ENCODE measurements at places on chromosomes 2 and 18.

DNA sequence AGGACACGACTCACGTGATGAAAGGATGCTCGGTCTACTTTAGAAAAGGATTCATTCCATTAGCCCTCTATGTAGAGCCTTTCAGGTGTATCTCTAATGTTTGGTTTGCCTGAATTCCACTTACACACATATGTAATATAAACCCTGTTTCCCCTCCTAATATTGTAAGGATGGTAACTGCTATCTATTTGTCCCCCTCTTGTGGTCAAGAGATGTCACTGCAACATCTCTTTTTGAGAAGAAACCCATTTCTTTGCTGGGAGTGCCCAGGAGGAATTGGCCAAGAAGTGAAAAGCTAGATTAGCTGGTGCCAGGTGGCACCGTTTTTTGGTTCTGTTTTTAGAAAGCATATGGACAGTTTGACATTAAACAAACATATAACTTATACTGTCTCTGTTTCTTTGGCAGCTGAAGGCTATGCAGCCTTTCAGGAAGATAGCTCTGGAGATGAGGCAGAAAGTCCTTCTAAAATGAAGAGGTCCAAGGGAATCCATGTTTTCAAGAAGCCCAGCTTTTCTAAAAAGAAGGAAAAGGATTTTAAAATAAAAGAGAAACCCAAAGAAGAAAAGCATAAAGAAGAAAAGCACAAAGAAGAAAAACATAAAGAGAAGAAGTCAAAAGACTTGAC lies 41.2 kb downstream of the RALBP1 start:
- DNase-seq: peak; percentile 56

GRCh38 chr2:45625824-45626223 lies 14.8 kb upstream of the SRBD1 start:
- DNase-seq: no peak

GRCh38 chr2:84474176-84474575 lies 15.1 kb upstream of the SUCLG1 start:
- no peak for DNase-seq

GRCh38 chr2:61456746-61457420 lies 14.0 kb downstream of the USP34 start:
- DNase-seq: no peak

DNA sequence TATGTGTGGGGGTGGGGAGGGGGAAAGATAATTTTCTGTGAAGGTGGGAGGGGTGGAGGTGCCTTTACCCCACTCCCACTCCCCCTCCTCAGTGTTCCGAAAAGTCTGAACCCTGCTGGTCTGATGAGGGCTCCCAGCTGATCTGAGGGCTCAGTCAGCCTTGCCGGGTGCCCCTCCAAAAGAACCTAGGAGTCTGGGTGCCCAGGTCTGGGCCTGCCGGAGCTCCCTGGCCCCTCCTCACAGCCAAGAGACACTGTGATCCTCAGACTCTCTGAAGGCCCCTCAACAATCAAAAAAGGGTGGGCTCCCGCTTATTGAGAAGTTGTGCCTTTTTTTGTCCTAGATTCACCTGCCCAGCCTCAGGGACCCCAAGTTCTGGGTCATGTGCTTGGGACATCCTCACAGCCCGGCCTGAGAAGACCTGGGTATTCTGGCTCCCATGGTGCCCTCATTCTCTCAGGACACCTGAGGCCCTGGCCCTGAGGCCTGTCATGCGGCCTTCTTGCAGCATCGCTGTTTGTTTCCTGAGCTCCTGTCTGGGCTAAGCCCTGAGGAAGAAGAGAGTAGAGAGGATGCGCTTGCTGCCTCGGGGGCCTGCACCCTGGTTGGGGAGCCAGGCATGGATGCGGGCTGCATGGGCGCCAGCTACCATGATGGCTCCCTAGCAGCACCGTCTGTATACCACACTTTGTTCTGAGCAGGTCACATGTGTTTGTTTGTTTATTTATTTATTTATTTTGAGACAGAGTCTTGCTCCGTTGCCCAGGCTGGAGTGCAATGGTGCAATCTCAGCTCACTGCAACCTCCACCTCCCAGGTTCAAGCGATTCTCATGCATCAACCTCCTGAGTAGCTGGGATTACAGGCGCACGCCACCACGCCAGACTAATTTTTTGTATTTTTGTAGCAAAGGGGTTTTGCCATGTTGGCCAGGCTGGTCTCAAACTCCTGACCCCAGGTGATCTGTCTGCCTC lies 44.0 kb downstream of the SDC1 start:
- DNase-seq: no peak

DNA sequence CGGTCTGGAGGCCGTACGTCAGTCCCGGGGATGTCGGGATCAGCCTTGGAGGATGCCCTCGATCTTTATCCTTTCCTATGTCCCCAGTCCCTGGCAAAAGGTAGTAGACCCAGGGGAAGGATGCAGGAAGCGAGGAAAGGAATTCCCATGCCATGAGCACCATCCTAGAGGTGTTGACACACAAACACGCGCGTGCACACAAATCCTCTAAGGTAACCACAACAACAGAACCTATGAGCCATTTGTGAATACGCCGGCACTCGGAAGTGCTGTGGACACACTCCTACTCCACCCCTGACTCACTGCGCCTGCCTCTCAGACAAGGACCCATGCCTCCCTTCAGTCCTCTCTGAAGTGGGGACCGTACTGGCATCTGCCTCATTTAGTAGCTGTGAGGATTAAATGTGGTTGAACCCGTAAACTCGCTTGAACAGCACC lies 11.3 kb upstream of the MLPH start:
- DNase-seq: peak; percentile 37

GRCh38 chr2:176552501-176553135 lies 283.4 kb downstream of the MTX2 start:
- DNase-seq: no peak

GRCh38 chr2:181318504-181319280 lies 138.5 kb upstream of the ITGA4 start:
- DNase-seq: no peak

DNA sequence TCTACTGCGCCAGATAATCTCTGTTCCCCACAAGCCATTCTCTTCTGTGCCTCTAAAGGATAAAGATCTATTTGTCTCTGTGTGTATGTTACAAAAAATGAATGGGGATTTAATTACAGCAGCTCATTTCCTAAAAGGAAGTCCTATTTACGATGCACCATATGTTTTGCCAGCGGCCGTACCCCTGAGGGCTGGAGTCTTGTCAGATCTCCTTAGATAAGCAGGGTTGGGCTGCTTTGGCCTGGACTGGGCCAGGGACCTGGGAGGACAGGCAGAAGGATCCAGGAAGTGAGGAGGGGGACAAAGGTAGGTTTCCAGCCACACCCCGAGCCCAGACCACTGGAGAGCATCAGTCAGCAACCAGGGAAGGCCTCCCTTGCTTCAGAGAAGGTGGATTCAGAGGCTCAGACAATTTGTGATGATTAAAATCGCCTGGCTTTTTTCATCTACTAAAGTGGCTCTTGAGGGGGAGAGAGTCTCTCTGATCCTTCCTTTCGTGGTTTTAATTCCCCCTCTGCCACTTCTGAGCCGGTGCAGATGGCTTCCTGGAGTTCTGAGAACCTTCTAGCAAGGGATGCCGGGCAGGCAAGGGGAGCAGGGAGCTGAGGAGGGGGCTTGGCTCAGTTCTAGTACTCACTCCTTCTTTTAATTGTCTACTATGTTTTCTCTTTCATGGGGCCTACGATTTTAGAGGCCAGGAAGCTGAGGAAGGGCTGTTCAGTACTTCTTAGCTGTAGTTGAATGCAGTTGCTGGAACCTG lies 42.1 kb downstream of the MYCN start:
- DNase-seq: no peak

DNA sequence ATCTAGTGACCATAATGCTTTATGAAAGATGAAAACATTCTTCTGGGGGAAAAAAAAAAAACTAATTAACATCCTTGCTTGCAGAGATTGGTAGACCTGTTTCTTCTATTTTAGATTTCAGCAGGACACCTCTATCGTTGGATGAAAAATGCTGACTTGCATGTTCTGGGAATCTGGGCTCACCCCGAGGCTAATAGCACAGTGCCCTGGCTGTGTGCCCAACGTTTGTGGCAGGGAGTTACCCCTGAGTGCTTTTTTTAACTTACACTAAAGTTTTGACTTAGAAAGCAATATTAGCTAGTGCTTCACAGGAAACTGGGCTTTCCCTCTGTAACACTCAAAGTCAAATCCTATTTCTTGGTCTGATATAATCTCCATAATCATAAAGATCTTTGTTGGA lies 233.2 kb downstream of the SLC8A1 start:
- no peak for DNase-seq

DNA sequence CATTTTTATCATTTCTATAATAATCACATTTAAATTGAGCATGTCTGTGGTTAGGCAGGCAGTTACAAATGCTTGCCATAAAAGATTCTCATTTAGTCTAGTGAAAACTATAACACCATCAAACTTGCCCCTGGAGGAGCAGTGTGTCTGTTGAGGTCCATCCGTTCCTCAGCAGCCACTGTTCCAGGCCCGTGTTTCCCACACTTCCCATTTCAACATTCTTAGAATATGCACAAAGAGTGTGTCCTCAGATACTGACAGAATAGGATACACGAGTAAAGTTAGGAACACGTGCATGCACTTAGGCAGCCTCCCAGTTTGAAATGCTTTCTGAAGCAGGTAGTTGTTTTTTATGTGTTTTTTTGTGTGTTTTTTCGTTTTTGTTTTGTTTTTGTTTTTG lies 39.9 kb downstream of the NCK2 start:
- no peak for DNase-seq

GRCh38 chr2:117902933-117903332 lies 88.4 kb downstream of the DDX18 start:
- no peak for DNase-seq

DNA sequence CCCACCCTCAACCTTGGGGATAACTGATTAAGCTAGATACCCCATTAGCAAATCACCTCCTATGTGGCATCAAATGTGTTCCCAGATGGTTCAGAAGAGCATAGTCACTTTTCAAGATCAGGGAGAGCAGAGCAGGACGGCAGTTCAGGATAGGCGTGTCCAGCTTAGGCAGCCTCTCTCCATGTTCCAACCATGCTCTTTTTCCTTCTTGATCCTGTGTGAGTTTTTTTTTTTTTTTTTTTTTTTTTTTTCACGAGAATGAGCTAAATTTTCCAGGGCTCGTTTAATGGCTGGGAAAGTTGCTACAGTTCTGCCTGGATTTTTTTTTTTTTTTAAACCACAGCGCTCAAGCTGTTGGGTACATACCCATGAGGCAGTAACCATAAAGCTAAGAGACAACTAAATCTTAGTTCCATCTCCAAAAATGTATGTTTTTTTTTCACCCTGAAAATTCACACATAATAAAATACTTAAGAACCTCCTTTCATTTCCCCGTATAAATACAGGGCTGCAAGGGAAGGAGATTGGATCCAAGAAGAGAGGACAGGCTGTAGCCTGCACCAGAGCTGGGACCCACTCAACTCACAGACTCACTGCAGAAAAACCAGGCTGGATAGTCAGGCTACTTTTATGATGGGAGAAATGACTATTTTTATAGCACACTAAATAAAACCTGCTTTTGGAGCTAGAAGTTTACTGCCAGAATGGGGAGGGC lies 244.3 kb downstream of the SETBP1 start:
- no peak for DNase-seq

- DNase-seq: no peak
These were observed 59.6 kb downstream of the ITGB6 start for GRCh38 chr2:160140471-160140870.

DNA sequence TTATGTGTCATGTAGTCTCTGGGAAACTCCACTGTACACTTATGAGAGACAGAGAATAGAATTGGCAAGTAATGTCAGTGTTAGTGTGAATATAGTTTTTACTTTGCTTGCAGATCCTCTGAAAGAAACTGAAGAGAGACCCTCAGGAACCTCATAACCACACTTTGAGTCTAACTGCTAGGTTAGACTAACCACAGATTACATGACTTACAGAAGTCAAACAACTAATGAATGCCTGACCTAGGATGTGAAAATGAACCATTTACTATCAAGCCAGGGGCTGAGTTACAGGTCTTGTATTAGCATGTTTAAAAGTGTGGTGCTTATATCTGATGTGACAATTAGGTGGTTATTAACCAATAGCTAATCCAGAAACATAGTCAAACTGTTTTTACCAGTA lies 280.4 kb upstream of the LRATD1 start:
- no peak for DNase-seq

GRCh38 chr2:231679908-231680284 lies 28.4 kb upstream of the PTMA start:
- DNase-seq: no peak

DNA sequence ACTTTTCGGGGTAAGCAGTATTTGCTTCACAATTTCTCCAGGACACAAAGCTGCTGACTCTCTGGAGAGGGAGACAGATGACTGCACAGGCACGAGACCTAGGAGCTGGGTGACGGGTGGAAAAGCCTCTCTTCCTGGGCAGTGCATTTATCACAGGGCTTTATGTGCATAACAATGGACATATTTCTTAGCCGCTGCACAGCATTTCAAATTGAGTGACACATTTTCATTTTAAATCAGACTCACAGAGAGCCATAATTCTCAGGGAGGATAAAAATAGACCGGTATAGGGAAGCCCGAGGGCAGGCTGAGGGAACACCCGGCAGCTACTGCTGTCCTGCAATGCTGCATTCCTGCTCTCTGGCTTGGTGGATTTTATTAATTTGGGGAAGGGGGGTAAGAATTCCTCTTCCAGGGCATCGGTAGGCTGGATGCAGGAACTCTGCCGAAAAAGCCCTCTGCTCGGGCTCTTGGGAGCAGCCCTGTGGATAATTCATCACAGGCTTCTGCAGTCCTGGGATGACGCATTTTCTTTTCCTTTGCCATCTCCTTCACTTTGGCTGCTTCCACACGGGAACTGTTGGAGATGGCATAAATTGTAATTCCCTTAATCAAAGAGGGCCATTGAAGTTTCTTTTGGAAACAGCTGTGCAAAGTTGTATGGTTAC lies 108.1 kb upstream of the ACAA2 start:
- no peak for DNase-seq

- no peak for DNase-seq
These were observed 105.8 kb downstream of the SPP2 start for GRCh38 chr2:234156326-234156725.

DNA sequence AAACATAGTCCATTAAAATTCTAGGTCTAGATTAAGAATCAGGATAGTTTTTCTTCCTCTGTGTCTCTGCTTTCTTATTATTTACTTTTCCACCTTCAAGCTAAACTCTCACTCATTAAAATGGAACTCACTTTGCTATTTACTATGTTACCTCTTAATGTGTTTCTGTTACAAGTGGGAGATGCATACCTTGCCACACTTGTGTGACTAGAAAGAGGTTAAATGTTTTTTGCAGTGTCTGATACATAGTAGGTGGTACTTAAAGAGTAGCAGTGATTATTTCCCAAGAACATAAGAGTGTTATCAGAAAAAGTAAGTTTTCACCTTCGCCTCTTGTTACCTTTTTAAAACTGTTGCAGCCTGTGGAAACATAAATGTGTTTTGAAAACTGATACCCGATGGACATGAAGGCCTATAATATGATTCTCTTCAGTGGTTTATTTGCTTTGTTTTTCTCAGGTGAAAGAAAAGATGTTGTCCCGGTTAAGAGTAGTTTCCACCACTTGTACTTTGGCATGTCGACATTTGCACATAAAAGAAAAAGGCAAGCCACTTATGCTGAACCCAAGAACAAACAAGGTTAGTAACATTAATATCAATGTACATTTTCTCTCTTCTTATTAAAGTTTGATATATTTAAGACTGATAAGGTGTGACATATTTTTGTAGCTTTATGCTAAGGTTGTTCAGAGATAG lies 16.6 kb downstream of the ME2 start:
- DNase-seq: no peak

GRCh38 chr2:72113847-72114692 lies 33.6 kb downstream of the CYP26B1 start:
- DNase-seq: no peak

All from CD4-positive, alpha-beta T cell treated with Interleukin-2 at 100 ng/mL for 4 hours (primary cell).